ENCODE measurements at places on chromosomes 12 and 14.

- no peak for DNase-seq
Measured at GRCh38 chr14:67765192-67765834, 51.1 kb downstream of the ZFYVE26 start.

GRCh38 chr14:64217308-64217707 lies 76.9 kb downstream of the ESR2 start:
- no peak for DNase-seq

- DNase-seq: no peak
Measured at GRCh38 chr12:107732365-107732764, 28.6 kb downstream of the PRDM4 start.

GRCh38 chr12:53938326-53939140 lies at the start of gene HOXC13:
TSS of gene HOXC13 (plus strand) at chr12:53938831. CDS start at chr12:53938907, 76 bp downstream.
- peak; percentile 27 for DNase-seq

DNA sequence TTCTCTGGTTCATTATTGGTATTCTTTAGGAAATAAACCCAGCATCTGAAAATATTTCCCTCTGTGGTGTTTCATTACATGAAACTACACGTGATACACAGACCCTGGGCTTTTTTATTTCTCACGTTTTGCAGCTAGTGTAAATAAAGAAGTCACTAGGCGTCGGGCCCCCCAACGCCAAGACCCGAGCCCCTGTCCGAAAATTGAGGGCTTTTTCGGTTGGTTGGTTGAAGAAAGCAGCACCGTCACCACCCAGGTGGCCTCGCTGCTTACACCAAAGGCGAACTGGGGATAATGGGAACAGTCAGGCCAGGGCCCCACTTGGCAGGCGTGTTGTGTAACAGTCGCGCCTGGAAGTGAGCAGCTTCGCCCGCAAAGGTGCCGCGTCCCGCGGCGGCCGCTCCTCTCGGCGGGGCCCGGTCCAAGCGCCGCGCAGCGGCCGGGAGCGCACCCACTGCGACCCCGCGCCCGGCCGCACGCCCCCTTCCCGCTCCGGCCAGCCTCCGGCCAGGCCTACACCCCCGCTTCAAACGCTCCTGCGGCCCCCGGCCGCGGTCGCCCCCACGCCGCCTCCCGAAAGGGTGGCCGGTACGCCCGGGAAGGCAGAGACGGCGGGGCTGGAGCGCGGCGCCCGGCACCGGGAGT lies 1.2 kb downstream of the DUSP16 start:
- DNase-seq: peak; percentile 61

GRCh38 chr14:60561845-60562746 lies 53.1 kb downstream of the SIX6 start:
- peak; percentile 26 for DNase-seq

- DNase-seq: no peak
Measured at GRCh38 chr12:30969606-30970395, 43.3 kb downstream of the TSPAN11 start.

DNA sequence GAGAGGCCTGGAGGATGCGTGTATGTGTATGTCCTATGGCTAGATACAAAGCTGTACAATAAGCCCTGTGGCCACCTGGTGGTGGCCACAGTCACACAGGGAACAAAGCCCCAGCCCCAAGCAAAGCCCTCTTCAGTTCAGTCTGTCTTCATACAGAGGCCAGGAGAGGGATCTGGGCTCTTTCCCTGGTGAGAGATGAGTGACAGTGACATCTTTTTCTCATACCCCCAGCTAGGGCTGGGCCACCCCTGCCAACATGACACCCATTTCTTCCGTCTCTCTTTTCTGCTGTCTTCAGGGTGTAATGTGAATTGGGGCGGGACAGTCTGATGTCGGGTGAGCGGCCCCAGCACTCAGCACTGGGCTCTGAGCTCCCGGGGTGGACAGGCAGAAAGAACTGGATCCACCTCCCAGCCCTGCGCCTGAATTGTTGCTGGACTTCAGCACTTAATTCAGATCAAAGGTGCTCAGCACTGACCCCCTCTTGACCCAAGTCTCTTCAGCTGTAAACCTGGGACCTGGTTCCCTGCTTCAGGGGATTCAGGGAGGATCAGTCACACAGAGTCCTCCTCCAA lies 59.8 kb downstream of the SERPINA3 start:
- no peak for DNase-seq

DNA sequence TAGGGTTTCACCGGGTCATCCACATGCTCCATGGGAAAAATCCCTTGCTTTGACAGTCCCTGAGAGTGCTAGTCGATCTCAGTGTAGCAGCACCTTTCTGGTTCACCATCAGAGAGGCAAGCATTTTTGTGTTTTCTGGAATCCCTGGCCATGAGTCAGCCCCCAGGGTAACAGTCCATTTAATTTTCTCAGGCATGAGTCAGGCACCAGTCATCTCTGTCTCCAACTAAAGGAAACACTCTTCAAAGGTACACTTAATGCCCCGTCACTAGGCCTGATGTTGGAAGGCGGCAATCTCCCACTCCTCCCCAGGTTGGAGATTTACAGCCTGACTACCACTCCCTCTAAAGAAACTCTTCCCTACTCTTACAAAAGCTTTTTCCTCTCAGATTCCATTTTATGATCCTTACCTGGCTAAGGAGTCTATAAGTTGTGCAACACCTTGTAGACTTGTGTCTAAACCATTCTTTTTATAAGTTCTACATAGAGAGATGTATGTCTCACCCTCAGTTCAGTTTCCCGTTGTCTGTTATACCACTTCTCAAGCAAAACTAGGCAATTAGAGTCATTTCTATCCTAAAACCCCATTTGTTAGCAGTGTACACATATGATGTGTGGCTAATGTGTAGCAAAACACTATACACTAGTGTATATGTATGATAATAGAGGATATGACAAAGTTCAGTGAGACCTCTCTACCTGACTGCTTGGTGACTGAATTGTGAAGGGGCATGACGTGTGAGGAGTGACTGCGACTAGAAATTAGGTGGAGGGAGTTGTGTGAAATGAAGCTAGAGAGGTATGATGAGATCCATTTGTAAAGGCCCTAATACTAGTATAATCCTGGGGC lies 24.6 kb downstream of the TMEM19 start:
- DNase-seq: no peak

- DNase-seq: no peak
Measured at GRCh38 chr14:79057333-79057732, 887.2 kb downstream of the NRXN3 start.

GRCh38 chr14:101075025-101075800 lies 171.7 kb upstream of the RTL1 start:
- no peak for DNase-seq

GRCh38 chr14:63624203-63624602 lies 17.5 kb downstream of the WDR89 start:
- DNase-seq: no peak

GRCh38 chr12:130955238-130955816 lies 1.6 kb downstream of the ADGRD1 start:
- DNase-seq: no peak

- DNase-seq: no peak
Measured at GRCh38 chr12:47762850-47763465, 4.3 kb upstream of the RAPGEF3 start.

DNA sequence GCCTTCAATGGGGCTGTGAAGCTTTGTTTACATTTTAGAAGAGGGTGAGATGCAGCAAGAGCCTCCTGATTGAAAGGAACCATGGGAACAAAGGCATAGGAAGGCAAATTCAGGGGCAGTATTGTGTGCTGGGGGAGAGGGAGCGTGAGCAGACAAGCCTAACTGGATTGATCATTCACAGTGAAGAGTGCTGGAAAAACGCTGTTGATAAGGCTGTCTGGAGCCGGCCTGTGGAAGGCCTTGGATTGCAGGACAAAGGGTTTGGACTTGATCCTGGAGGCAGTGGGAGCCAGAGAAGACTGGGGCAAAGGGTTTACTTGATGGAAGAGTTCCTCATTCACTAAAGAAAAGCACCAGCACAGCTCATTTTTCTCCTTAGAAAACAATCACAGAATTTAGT lies 160.5 kb downstream of the PAH start:
- DNase-seq: no peak

- no peak for DNase-seq
Measured at GRCh38 chr14:89331398-89331797, 85.6 kb downstream of the FOXN3 start.

- DNase-seq: no peak
Measured at GRCh38 chr12:23704992-23705943, 244.2 kb downstream of the SOX5 start.

DNA sequence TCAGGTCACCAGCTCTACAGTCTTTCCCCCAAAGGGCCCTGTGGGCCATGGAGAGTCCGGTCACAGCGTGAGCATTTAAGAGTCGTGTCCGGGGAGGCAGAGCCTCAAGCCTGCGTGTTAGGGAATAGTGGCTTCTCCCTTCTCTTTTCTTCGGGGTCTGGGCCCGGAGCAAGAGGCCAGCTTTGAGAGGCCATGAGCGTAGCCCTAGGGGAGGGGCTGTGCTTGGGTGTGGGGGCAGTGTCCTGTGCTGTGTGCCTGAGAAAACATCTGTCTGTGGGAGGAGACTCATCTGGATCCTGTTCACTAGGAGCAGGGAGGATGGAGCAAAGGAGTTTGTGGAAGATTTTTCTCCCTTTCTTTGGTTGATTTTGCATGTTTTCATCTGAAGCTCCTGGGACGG lies 5.3 kb downstream of the LRP1-AS start:
- DNase-seq: no peak

DNA sequence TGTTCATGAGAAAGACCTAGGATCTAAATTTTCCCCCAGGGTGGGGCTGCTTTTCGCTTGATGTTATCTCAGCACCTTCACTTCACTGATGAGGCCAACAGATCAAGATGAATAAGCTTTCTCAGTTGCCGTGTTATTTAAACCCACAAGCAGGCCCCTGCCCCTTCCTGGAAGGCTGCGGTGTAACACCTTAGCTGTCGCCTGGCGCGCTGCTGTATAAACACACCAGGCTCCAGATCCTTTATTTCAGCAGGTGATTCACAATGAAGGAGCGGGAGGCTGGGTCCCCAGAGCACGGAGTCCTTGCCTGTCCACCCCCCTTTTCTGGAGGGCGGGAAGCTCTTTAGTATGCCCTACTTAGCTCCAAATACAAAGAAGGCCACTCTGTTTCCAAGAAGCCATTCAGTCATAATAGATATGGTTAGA lies 515.4 kb downstream of the FUT8 start:
- DNase-seq: peak; percentile 78

DNA sequence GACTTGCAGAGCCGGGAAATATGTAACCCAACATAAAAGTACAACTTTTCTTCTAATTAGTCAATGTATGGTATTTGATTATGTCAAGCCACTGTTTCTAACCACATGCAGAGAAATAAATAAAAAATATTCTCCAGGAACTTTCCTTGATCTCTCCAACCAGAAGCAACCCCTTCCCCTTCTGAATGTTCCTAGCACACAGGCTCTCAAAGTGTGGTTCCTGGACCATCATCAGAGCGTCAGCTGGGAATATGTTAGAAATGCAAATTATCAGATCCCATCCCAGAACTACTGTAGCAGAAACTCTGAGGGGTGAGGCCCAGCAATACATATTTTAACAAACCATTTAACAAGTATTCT lies 21.0 kb upstream of the ITPR2 start:
- no peak for DNase-seq

DNA sequence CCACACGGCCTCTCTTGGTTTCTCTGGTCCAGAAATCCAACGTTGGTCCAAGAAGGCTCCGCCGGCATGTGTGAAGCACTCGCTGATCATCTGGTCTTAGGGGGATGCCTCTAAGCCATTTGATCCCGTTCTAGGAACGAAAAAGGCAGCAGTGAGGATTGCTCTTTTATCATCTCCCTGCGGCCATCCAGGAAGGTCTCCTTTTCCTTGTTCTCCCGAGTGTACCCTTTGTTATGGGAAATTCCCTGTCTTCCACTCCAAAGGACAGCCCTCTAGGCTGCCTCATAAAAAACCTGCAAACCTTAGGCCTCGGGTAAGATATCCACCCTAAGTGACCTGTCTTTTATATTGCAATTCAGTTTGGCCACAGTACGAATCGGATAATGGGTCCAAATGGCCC lies 85.8 kb downstream of the TMTC3 start:
- DNase-seq: no peak

DNA sequence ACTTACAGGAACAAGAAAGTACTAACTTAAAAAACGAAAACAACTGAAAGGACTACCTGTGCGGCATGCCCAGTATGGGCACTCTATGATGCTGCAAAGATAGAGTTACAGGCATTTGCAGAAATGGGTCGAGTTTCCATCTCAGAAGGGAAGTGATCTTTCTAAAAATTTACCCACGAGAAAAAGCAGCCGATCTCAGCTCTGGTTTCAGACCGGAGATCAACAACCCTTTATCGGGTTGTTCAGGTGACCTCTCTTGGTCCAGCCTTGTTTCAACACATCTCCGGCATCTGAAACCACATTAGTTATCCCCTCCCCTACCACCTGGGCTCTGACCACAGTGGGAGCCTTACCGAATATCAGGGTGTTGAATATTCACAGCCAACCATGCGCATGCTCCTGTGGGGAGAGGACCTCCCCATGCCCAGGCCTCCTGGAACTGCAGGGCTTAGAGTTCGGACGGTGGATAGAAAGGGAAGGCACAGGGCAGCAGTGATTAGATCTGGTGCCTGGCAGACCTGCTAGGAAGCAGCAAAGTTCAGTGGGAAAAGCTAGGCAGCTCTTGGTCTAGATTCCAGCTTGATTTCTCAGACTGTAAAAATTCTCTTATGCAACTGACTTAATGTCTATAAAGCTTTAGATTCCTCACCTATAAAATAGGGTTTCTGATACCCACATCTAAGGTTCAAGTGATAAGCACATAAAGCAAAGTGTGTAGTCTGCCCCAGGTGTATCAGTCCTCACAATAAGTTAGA lies 906.0 kb downstream of the VRK1 start:
- peak; percentile 66 for DNase-seq

- DNase-seq: no peak
Measured at GRCh38 chr12:111170543-111170942, 198.4 kb downstream of the PHETA1 start.
